ENCODE measurements at places on chromosomes 12 and 14. TPM values are rescaled to one million over a fixed set of nuclear protein-coding genes. Genes with fewer than 3 reads are reported as not detected.

HOXC9 gene
- total RNA-seq, result not detected

BDKRB2 gene
- total RNA-seq, result 0.54 TPM

DNA sequence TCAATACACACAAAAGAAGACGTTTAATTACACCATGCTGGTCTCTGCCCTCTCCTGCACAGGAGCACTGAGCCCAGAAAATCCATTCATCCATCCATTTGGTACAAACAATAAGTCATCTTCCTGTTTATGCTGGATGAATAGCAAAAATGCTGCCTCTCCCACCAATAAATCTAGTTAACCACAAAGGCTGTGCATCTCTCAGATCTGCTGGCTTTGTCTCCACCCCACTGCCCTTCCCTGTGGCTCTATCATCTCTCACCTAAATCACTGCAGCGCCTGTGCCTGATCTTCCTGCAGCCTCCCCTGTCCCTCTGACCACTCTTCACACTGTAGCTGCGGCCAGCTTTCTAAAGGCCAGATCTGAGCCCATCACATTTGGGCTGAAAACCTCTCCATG lies 72.9 kb upstream of the DDX11 start:
- no peaks in the 10 kb centered on the region for H3K27me3 ChIP-seq
- DNase-seq, result no peak

- no peaks in the 10 kb centered on the region for H3K27me3 ChIP-seq
- H3K4me1 ChIP-seq, result no peaks in the 10 kb centered on the region
- H3K36me3 ChIP-seq, result peaks cover 7% of the 10 kb centered on the region
- no peak overlapping the region for H3K4me3 ChIP-seq
- H3K27ac ChIP-seq, result no peak overlapping the region
- no peak for DNase-seq
Observed at GRCh38 chr12:56886319-56886718, 47.9 kb downstream of the SDR9C7 start.

DNA sequence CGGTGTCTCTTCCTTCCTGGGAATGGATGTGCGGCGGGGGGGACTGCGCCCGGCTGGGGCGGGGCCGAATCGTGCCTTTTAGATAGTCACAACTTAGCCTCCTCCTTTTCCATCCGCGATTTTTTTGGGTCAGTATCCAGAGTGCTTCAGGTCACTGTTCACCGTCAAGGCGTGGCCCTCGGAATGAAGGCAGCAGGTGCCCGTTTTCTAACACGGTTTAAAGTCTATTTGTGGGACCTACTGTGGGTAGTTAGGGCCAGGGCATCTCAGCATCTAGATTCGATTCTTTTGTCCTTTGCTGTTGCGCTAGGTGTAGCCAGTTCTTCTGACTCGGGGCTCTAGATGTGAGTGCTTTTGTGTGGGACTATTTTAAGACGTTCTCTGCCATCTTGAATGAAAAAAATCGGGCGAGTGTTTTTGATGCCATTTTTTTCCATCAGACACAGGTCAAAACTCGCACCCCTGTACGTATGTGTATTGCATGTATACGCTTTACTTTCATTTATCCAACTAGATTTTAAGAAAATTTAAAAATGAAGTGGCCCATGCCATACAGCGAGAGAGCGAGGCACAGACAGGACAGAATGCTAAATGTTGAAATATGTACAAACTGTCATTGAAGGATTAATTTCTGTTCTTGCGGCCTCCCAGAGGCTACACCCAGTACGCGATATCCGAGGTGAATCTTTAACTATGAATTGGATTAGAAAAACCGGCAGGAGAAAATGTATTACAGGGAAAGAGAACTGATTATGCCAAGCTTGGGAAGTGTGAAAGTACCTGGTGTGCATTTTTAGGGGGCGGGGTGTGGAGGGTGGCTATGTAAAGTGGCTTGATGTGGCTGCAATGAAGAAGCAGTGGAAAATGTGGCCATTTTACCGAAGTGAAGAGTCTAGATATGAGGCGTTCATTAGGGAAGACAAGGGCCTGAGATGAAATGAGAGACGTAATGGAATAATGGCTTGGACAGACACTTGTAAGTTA lies 835 bp downstream of the VEZT start:
- peak overlapping the region; percentile 92 for H3K27ac ChIP-seq
- peaks cover 25% of the 10 kb centered on the region for H3K4me1 ChIP-seq
- H3K36me3 ChIP-seq, result no peaks in the 10 kb centered on the region
- H3K27me3 ChIP-seq, result no peaks in the 10 kb centered on the region

RFX4 gene
- total RNA-seq, result 2.1 TPM

- DNase-seq, result no peak
- no peaks in the 10 kb centered on the region for H3K27me3 ChIP-seq
- H3K36me3 ChIP-seq, result no peaks in the 10 kb centered on the region
Observed at GRCh38 chr14:61589691-61590581, 105.4 kb upstream of the HIF1A start.

B4GALNT3 gene
- total RNA-seq, result 31.3 TPM

DNA sequence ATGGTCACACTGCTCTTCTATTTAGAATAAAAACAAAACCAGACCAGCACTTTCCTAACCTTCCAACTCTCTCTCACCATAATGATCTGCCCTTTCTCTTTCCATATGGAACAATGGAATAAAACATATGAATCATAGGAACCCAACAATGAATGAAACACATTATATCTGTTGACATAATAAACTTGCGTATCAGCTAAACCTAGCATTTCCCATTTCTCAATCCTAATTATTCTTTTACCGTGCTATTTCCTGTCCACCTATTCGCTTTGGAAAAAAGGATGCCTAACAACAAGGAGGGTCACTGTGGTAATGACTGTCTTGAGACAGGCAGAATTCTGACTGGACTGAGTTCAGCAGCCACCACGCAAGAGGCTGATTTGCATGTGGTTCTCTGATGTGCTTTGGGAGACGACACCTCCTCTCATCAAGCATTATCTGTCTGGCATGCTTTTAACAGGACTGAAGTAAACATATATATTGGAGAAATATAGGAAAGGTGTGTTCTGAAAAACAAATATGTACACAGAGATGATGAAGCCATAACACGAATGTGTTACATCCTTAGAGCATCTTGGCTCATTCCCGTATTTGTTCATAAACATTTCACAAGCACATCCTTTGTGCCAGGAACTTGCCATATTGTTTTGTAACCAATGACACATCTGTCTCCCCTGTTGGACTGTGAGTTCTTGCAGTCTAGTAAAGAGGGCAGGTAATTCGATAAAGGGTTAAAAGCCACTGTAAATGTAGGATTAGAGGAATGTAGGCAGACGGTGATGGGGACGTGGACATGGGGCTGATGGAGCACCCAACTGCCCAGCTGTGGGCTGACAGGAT lies 87.7 kb downstream of the PTPRB start:
- H3K36me3 ChIP-seq, result no peaks in the 10 kb centered on the region
- no peak overlapping the region for H3K4me3 ChIP-seq
- no peaks in the 10 kb centered on the region for H3K4me1 ChIP-seq
- H3K27ac ChIP-seq, result no peak overlapping the region
- H3K27me3 ChIP-seq, result no peaks in the 10 kb centered on the region

DNA sequence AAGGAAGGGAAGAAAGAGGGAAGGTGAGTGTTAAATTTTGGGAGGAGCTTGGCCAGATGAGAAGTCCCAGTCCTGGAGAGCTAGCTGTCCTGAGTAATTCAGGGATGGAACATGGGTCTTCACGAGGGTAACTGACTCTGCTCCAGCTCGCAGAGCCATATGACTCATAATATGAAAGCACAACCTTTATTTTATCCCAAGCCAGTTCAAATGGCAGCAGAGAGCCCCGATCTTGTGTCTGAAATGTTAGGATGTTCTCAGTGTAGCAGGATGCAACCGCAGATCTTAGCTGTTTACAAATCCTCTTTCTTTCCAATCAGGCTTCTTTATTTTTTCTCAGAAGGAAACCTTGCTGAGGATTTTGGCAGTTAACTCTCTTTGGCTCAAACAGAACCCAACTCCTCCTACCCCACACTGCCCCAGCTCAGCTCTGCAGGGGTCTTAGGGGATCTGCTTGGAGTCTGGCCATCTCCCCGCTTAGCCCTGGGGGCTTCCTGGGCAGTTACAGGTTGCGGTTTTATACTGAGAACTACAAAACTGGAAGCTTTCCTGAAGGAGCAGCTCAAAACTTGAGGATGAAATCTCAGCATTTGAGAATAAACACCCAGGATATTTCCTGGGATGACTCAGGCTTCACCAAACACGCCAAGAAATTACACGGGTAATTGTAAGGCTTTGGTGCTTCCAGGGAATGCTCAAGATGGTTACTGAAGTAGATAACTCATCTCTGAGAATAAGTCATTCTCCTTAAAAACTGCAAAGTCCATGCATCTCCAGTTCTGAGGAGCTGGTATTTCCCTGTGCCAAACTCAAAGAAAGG lies 92.5 kb downstream of the VCPKMT start:
- no peaks in the 10 kb centered on the region for H3K36me3 ChIP-seq
- no peak for DNase-seq
- no peak overlapping the region for H3K27ac ChIP-seq
- H3K4me3 ChIP-seq, result no peak overlapping the region

GRCh38 chr12:132024758-132025157 lies 75.0 kb downstream of the EP400 start:
- no peak overlapping the region for H3K4me3 ChIP-seq
- no peak for DNase-seq
- no peaks in the 10 kb centered on the region for H3K4me1 ChIP-seq
- no peaks in the 10 kb centered on the region for H3K27me3 ChIP-seq

- H3K4me3 ChIP-seq, result no peak overlapping the region
- no peak for DNase-seq
- H3K4me1 ChIP-seq, result no peaks in the 10 kb centered on the region
- H3K27ac ChIP-seq, result no peak overlapping the region
Observed at GRCh38 chr14:99556134-99556791, 47.7 kb downstream of the CCDC85C start.

DNA sequence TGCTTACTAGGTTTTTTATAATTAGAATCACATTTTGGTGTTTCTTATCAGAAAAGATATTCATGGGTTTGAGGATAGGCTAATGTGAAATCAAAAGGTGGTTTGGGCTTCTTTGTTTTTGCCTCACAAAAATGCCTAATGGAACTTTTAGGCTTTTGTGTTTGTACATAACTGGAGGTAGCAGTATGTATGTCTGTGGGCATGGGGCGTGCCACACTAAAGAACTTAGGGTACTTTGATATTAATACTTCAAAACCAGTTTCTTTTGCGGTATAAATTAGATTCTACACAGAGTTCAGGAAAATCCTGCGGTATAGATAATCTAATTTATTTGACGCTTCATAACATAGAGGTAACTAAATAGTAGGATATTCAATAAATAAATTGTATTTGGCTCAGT lies 1.9 kb downstream of the ETV6 start:
- no peak for DNase-seq
- H3K27ac ChIP-seq, result no peak overlapping the region
- H3K4me1 ChIP-seq, result peaks cover 38% of the 10 kb centered on the region
- peak overlapping the region; percentile 89 for H3K4me3 ChIP-seq
- no peaks in the 10 kb centered on the region for H3K36me3 ChIP-seq

DNA sequence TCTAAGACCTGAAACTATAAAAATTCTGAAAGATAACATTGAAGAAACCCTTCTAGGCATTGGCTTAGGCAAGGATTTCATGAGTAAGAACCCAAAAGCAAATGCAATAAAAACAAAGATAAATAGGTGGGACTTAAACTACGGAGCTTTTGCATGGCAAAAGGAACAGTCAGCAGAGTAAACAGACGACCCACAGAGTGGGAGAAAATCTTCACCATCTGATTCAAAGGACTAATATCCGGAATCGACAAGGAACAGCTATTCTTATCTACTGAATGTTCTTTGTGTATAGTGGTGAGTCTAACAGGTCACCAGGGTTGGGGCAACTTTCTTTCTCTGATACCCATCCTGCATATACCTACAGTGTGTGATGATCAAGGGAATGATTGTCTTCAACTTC lies 198.6 kb downstream of the CCDC91 start:
- no peak for DNase-seq
- H3K4me1 ChIP-seq, result peaks cover 31% of the 10 kb centered on the region
- H3K36me3 ChIP-seq, result no peaks in the 10 kb centered on the region
- H3K4me3 ChIP-seq, result peak overlapping the region; percentile 35
- peak overlapping the region; percentile 73 for H3K27ac ChIP-seq

LMNTD1 gene
- total RNA-seq, result not detected

- no peaks in the 10 kb centered on the region for H3K4me1 ChIP-seq
- H3K27ac ChIP-seq, result no peak overlapping the region
- H3K4me3 ChIP-seq, result no peak overlapping the region
Observed at GRCh38 chr12:82973592-82973991, 286.9 kb downstream of the TMTC2 start.

- H3K27me3 ChIP-seq, result no peaks in the 10 kb centered on the region
- H3K27ac ChIP-seq, result no peak overlapping the region
Observed at GRCh38 chr12:23217158-23217557, 592.2 kb downstream of the ETNK1 start.

OASL gene
- not detected for total RNA-seq

DNA sequence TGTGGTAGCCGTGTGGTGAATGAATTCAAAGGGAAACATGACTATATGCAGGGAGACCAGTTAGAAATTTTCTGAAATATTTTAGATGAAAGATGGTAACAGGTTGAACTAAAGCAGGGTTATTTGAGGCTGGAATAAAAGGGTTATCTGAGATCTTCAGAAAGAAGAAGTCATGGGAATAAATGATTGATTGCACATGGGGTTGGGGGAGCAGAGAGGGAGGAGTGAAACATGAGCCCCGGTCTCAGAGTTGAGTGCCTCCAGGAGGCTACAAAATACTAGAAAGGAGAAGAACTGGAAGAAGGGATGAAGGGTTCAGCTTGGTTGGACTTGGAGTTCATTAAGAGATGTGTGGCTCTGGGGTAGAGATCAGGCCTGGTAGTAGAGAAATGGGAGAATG lies 16.3 kb upstream of the FGF23 start:
- no peak overlapping the region for H3K27ac ChIP-seq
- H3K4me1 ChIP-seq, result peaks cover 2% of the 10 kb centered on the region
- no peak overlapping the region for H3K4me3 ChIP-seq
- no peaks in the 10 kb centered on the region for H3K27me3 ChIP-seq
- no peak for DNase-seq

GRCh38 chr12:58064666-58065065 lies 123.3 kb downstream of the ATP23 start:
- H3K27me3 ChIP-seq, result no peaks in the 10 kb centered on the region
- H3K4me3 ChIP-seq, result no peak overlapping the region
- no peak for DNase-seq
- no peak overlapping the region for H3K27ac ChIP-seq
- H3K4me1 ChIP-seq, result peaks cover 9% of the 10 kb centered on the region
- no peaks in the 10 kb centered on the region for H3K36me3 ChIP-seq

C12orf50 gene
- total RNA-seq, result 0.03 TPM
